ENCODE measurements at places on chromosomes 11 and 22.

DNA sequence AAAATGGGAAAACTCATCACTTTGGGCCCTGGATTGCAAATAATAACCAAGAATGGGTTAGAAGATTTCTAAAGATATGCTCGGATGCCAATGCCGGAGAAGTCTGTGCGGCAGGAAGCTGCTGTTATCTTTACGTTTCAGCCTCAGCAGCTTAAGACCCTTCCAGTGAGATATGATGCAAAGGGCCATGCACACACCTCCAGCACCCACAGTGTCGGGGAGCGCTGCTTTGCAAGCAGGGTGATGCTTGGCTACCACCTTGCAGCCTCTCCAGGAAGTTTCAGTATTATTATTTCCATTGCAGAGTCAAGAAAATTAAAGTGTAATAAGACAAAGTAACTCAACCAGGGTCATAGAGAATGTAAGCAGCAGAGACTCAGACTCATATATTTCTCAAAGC, 37.3 kb downstream of the LARGE1 start:
- DNase-seq, result no peak

DNA sequence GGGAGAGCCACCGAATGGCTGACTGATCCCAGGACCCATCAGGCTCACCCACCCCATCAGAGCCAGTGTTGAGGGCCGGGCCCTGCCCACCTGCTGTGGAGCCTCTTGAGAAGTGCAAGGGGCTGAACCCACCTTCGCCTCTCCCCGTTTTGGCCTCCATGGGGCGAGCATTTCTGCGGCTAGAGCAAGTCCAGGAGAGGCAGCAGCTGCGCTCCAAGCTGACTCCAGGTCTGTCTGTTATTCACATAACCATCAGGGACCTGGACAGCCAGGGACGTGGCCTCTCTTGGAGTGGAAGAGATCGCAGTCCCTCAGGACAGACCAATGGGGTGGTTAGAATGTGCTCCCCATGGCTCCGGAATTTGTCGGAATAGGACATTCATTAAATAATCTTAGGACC, 231.8 kb downstream of the TBC1D22A start:
- no peak for DNase-seq

- no peak for DNase-seq
These were observed 35.7 kb upstream of the SUSD2 start for GRCh38 chr22:24145446-24146193.

DNA sequence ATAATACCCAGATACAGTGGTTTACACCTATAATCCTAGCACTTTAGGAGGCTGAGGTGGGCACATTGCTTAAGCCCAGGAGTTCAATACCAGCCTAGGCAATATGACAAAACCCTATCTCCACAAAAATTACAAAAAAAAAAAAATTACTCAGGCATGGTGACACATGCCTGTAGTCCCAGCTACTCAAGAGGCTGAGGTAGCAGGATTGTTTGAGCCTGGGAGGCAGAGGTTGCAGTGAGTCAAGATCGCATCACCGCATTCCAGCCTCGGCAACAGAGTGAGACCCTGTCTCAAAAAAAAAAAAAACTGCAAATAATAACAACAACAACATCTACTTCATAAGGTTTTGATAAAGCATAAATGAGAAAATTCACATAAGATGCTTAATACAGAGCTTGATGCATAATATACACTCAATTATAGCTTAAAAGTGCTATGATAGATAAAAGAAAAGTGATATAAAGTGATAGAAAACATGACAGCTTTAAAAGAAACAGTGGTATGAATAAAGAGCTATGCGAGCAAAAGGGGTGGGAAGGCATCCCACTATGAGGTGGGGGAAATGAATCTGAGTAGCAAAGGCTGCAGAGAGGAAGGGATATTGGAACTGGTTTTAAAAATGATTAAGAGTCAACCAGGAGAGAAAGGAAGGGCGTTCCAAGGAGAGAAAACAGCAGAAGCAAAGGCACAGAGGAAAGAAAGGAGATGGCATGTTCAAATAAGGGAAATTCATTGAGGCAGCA, 197.6 kb downstream of the KIF18A start:
- DNase-seq, result no peak

GRCh38 chr11:112225753-112226061, 521 bp upstream of the PTS start:
- DNase-seq, result no peak

GRCh38 chr11:1825039-1825740, 9.6 kb upstream of the SYT8 start:
- DNase-seq, result no peak

DNA sequence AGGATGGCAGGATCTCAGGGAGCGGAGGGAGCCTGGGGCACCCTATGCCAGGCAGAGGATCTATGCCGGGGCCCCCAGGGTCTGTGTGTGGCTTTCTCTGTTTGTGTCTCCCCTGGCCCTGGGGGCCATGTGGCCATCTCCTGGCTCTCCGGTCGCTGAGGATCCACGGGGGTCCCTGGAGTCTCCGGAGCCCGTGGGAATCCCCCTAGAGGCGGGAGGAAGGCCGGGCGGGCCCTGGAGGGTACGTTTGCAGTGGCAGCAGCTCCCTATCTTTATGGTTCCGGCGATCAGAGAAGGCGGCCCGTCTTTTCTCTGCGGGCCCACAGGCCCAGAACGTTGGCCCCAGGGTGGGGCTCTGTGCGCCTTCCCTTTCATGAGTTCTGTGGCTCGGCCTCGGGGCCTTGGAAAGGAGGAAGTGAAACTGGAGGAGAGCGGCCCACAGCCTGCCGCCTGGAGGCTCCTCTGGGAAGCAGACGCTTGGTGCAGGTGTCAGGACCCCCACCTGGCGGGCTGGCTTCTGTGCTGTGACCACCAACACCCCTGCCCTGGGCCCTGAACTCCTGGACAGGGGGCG, 82.1 kb downstream of the KCNQ1 start:
- no peak for DNase-seq

Measured in CD4-positive, alpha-beta memory T cell (primary cell).